ENCODE measurements at places on chromosomes 16 and 17.
A peak's percentile ranks its signal among the peaks of the same experiment; 100 is the strongest.

DNA sequence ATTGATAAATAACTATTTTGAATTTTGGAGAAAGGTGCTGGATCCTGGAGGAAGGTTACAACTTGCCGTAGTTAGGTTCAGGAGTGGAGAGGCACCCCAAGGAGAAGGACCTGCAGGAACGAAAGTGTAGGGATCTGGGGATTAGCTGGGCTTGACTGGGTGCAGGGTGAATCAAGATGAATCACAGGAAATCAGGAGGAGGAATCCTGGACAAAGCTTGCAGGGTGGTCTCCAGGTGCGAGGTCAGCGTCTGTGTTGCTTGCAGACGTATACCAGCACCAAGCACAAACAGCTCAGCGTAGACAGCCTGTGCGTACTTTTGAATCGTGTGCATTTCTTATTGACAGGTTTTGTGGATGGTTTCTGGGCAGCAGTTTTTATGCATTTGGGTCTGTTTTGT lies 144.3 kb downstream of the MSI2 start:
- no peak for DNase-seq

DNA sequence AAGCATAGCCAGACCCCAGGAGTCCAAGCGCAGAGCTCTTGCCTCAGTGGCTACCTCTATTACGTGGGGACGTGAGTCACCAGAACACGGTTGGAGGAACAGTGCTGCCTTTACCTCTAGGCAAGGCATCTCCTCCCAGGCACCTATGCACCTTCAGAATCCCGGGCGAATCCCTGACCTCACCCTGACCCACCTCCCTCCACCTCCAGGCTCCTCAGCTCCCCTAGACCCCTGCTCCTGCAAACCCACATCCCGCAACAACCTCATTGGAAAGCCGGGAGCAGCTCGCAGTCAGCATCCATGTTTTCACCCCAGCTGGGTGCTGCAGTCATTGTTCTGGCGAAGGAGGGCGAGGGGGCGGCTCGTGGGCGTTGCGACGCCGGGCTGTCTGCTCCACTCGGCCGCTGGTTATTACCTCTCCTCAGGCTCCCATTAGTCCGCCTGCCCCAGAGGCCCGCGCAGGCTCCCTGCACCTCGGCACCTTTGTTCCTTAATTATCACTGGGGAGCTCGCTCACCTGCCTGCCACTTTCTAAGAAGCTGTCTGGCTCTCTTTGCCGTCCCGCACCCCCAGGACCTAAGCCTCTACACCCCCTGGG lies 24.6 kb upstream of the DLX4 start:
- no peak for DNase-seq

GRCh38 chr17:44109312-44109630 lies 14.2 kb downstream of the HDAC5 start:
- DNase-seq = no peak

DNA sequence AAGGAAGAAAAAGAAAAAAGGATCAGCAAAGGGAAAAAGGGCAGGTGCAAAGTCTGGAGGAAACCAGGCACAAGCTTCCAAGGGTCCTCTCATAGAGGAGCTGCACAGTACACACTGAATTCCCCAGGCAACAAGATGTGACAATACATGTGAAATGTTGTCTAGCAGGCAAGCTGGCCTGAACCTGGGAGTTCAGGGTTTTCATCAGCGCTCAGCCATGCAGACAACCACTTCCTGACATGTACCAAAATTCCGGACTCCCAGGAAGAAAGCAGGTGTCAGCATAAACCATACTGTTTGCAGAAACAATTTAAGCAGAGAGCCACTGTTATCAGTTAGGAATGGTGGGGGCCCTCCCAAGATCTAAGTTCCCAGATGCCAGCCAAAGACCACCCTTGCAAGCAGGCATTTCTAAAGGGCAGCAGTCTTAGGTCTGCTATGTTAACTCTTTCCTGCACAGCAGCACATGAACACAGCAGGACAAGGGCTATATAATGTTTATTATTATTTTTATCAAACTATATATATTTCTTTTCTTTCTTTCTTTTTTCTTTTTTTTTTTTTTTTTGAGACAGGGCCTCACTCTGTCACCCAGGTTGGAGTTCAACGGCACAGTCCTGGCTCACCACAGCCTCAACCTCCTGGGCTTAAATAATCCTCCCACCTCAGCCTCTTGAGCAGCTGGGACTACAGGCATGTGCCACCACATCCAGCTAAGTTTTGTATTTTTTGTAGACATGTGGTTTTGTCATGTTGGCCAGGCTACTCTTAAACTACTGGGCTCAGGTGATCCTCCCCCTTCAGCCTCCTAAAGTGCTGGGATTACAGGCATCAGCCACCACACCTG lies 10.1 kb downstream of the TK2 start:
- DNase-seq = no peak

GRCh38 chr16:21083729-21084268 lies 66.8 kb downstream of the DNAH3 start:
- peak; percentile 26 for DNase-seq

DNA sequence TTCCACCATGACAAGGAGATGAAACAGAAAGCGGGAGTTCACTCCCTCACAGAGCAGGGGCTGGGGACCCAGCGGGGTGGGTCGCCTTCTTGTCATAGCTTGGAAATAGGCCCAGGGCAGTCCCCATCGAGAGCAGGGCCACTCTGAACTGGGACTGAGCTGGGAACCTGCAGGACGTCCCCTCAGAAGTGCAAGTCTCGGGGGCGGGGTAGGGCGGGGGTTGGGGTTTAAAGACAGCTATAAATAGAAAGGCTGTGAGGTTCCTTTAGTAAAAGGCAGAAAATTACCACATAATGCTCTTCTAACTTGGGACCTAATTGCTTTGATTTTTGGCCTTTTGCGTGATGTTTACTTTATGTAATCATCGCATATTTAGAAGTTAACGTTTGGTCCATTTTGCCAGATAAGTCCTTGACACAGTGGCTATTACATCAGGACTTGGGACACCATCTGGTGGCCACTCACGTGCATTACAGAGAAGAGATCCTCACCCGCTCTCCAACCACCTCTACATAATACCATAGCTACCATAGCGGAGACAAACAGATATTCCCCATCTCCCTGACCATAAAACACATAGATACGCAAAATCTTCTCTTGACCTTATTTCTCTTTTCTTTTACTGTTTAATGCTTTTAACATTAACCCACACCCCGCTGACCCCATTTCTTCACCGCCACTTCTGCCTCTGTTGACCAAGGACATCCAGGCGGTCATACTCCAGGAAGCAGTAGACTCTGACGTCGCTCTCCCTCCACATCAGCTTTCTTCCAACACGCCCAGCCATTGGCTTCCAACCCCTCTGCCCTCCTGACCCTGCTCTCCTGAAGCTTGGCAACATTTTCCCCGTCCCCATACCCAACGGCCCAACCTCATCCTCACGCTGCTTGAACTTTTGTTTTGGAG lies 27.5 kb upstream of the PIK3R6 start:
- peak; percentile 22 for DNase-seq

GRCh38 chr16:11556945-11557720 lies 29.6 kb downstream of the LITAF start:
- DNase-seq = no peak

- no peak for DNase-seq
These were observed 5.7 kb downstream of the GOSR2 start for GRCh38 chr17:46928467-46929261.

DNA sequence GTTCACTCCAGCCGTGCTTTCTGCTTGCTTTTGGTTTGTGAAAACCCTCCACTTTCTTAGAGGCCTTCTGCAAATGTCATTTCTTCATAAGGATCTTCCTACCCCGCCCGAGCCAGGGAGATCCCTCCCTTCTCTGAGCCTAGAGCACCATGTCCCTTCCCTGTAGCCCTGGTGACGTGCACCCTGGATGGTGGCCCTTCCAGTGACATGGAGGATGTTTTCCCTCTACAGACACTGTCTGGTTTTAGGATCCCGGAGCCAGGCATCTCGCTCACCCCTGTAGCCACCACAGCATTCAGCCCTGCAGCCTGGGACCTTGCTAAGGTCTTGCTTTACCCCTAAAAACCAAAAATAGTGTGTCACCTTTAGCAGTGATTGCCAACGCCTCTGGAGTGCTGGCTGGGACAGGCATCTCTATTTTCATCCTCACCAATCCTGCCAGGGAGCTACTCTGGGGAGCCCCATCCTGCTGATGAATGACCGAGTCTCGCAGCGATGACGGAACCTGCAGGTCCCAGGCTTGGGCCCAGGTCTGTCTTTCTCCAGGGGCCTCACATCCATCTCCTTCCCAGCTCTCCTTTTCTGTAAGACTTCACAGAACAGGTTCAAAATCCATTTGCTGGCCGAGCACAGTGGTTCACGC lies 394.1 kb upstream of the TNRC6C start:
- DNase-seq = no peak

DNA sequence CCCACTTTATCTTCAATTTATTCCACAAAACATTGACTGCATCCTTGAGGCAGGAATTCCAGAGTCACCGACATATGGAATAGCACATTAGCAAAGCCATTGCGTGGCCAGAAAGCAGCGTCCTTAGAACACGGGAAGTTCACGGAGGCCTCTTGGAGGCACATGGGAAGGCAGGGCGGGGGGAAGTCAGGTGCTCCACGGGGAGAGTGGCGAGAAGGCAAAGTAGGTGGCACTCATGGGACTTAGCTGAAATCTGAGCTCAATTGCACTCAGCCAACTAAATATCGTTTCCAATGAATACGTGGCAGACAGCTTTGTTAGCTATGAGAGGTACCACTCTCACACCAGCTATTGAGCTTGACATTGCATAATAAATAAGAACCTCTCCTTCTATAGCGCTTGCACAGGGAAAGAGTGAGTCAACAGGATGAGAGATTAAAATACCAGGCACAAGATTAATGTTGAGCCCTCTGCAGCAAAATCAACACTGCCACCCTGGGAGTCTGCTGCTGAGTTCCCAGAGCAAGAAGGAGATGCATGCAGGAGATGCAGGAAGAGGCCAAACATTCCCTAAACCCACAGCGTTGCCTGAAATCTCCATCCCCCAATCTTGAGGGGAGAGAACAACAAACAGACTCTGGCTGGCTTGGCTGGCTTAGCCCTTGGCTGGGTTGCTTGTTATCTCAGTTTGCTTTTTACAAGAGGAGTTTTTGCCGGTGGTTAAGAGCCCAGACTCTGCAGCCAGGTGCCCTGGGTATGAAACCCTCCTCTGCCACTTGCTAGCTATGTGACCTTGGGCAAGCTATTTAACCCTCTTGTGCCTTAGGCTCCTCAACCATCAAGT lies 28.8 kb downstream of the ABCC12 start:
- no peak for DNase-seq
